Fibroblast of skin of left biceps (primary cell): ENCODE measurements at places on chromosomes 12 and 14.

DNA sequence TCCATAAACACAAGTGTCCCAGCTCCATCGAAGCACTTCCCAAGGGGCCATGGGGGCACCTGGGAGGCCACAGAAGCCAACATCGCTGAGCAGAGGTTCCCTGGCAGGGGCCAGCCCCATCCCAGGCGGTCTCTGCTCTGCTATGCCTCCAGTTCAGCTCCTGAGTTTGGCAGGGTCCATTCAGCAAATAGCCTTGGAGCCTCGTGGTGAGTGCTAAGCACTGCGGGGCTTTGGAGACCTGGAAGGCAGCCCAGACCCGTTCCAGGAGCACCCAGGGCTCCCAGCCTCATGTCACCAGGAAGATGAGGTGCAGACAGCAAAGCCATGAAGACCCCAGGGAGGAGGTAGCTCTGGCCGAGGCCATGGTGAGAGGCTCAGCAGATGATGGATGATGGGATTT is 109.5 kb downstream of the LGMN start:
- DNase-seq = no peak

DNA sequence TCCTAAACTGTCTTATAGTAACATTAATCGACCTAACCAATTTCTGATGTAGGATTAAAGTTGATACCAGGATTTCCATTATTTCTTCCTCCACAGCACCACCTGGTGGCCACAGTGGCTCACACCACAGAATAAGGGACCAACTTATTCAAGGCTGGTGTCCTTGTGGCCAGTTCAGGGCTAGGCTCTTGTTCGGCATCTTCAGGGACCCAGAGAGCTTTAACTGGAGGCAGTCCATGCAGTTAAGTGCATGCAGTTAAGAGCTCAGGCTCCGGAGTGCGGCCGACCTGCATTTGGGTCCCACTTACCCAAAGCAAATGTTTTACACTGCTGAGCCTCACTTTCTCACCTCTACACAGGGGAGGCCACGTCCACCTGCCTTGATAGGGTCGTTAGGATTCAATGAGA is 42.0 kb upstream of the GPR68 start:
- peak; percentile 33 for DNase-seq

DNA sequence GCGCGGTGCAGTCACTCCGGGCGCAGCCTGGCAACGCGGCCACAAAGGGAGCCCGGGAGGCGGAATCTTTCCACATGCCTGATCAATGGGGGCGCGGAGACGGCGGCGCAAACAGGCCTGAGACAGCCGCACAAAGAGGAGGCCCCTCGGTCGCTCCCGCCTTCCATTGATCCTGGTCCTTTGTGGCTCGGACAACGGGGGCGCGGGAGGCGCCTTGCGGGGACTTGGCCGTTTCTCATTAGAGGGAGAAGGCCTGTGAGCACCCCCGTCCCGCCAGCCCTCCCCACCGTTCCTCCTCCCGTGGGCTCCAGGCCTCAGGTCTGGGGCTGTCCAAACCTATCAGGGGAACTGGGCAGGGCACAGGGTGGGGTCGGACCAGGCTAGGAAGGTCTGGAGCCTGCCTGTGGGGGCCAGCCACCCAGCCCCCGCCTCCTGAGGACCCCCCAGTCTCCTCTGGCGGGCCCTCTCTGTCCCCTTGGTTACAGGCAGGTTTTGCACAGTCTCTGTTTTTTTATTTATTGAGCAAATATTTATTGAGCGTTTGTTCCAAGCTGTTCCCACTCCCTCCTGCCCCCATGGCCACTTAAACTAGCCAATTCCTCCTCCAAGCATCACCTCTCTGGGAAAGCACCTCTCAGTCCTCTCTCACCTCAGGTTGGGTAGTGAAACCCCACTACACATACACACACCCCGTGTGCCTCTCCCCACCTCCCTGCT is 29.0 kb upstream of the MSI1 start:
- no peak for DNase-seq

DNA sequence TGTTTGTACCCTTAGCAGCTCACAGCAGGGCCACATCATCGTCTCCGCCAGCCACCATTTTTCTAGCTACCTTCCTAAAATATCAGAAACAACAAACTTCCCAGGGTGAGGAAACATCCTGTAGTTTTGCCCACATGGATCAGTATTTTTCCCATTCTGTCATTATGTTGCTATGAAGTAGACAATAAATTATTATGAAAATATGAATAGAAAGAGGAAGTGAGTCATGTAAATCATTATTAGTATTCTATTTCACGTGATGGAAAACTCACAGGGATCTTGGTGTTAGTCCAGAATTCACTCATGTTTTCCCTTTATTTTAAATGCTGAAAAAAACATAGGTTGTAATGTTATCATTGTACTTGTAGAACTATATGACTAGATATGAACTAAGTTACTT is 319.4 kb downstream of the SYT1 start:
- no peak for DNase-seq

DNA sequence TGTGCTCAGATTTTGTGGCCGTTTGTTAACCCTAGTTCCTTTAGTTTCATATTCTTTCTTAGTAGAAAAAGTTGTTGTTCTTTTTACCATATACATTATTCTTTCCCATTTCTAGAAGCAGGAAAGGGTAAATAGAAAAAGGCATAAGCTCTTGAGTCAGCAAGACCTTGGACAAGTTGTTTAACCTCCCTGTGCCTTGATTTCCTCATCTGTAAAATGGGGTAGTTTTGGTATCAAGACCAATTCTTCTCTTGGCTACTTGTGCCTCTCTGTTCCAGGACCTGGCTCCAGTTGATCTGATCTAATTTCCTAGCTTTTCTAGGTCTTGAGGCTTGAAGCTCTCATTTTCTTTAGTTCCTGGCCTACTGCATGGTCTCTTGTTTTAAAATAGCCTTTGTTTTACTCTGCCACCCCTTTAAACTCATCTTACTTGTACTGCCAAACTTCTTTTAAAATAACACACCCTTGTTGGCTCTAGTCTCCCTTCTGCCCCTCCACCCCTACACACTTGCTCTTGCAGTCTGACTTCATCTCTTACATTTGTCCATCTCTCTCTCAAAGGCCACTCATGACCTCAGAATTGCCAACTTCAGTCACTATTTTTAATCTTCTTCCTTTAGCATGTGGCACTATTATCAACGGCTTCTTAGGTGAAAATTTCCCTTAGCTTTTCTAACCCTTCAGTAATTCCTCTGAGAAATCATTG is 143.7 kb downstream of the TTLL5 start:
- no peak for DNase-seq

DNA sequence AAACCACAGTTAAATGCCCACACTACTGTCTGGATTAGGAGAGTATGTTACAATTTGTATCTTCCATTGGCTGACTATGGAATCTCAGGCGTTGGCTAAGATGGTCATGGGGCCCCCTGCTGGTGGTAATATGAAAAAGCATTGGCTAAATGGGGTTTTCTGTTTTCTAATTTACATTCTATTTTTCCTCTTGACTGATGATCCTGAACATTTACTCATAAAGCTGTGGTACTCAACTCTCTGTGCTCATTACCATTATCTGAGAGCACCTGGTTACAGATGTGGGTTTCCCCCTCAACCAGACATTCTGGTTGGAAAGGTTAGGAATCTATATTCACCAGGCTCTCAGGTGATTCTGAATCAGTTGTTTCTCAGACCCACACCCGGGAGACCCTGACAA is 64.8 kb downstream of the WSCD2 start:
- DNase-seq = no peak

DNA sequence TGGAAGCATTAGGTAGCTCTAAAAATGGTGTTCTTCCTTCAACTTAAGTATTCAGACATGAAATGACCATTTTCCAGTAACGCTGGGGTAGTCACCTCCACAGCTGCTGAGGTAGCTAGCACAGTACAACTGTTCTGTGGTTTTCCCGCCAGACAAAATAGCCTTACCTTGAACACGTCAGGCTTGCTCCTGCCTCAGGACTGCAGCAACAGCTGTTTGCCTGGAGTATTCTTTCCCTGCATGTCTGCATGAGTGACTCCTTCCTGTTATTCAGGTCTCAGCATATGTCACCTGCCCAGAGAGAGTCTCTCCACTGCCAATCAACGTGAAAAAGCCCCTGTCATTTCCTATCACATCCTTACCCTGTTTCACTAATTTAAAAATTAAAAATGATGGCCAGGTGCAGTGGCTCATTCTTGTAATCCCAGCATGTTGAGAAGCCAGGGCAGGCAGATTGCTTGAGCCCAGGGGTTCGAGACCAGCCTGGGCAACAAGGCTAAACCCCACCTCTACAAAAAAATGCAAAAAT is 37.9 kb downstream of the WDR89 start:
- DNase-seq = no peak

GRCh38 chr12:870378-870777 is 79.1 kb downstream of the RAD52 start:
- no peak for DNase-seq

GRCh38 chr12:47832263-47832933 is 12.7 kb upstream of the HDAC7 start:
- DNase-seq = no peak

- DNase-seq = peak; percentile 60
Observed at GRCh38 chr12:21906919-21907493, 34.2 kb downstream of the ABCC9 start.

GRCh38 chr12:86186449-86186848 is 69.7 kb downstream of the MGAT4C start:
- no peak for DNase-seq

- no peak for DNase-seq
Observed at GRCh38 chr14:97074456-97074855, 277.3 kb downstream of the VRK1 start.

DNA sequence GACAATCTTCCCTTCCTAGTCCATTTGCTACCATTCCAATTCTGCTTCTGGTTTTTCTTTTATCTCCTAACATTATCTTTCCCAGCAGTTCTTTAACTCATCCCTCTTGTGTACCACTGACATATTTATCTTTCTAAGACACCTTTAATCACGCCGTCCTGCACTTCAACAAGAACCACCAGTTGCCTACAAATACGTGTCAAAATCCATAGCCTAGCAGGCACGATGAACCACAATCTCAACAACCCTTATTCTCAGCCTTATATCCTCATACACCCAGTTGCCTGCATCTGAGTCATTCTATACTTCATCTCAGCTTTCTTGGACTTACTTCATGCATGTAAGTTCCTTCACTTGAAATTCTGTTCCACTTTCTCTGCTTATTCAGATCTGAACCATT is 16.4 kb upstream of the ST8SIA1 start:
- DNase-seq = no peak

GRCh38 chr14:61033054-61033453 is 52.0 kb downstream of the SLC38A6 start:
- DNase-seq = peak; percentile 67

- DNase-seq = no peak
Observed at GRCh38 chr12:19165451-19165850, 35.9 kb downstream of the PLEKHA5 start.

DNA sequence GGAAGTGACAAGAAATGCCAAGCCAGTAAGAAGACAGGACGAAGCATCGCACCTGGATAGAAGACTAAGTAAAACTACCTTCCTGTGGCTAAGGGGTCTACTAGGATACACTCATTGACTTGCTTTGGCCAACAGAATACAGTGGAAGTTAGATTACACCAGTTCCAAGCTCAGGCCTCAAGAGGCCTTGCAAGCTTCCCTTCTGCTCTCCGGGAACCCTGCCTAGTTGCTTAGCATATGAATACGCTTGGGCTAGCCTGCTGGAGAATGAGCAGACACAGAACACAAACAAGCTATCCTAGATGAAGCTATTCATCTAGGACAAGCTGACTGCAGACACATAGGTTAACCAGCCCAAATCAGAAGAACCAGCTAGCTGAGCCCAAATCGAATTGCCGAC is 97.0 kb downstream of the DPF3 start:
- DNase-seq = no peak

GRCh38 chr14:89212386-89213235 is 204.4 kb downstream of the FOXN3 start:
- DNase-seq = no peak

GRCh38 chr12:26833743-26834490 is 923 bp upstream of the ITPR2 start:
- DNase-seq = no peak
